ENCODE measurements at places on chromosomes 5 and 9.

DNA sequence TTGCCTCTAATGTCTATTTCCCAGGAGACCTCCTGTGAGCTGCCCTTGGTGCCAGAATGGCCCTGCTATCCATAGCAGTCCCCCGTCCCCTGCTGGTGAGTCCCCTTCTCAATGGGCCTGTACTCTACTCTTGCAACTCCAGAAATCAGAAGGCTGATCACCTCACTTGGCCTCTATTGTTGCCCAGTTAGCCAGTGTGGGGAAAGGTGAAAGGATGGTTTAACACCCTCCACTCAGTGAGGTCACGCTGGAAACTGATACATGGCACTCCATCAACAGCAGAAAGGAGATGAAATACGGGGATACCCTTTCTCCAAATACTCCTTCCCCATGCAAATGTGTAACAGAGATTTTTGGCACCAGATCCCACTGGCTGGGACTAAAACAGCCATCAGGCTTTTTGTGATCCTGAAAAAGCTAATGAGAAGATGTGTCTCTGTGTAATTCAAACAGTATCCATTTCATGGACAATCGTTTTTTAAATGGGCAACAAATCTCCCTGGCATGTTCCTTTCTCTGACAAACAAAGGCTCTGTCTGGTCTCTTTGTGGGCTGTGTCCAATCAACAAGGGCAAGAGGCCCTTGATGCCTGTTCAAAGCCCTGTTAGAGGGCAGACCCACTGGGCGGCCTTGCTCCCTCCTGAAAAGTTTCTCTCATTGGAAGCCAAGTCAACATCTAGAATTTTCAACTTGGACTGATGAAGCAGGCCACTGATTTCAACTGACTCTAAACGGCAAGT is 343.7 kb downstream of the SPOCK1 start:
- no peak for DNase-seq

- no peak for DNase-seq
Observed at GRCh38 chr9:99176527-99177013, 45.2 kb downstream of the ALG2 start.

DNA sequence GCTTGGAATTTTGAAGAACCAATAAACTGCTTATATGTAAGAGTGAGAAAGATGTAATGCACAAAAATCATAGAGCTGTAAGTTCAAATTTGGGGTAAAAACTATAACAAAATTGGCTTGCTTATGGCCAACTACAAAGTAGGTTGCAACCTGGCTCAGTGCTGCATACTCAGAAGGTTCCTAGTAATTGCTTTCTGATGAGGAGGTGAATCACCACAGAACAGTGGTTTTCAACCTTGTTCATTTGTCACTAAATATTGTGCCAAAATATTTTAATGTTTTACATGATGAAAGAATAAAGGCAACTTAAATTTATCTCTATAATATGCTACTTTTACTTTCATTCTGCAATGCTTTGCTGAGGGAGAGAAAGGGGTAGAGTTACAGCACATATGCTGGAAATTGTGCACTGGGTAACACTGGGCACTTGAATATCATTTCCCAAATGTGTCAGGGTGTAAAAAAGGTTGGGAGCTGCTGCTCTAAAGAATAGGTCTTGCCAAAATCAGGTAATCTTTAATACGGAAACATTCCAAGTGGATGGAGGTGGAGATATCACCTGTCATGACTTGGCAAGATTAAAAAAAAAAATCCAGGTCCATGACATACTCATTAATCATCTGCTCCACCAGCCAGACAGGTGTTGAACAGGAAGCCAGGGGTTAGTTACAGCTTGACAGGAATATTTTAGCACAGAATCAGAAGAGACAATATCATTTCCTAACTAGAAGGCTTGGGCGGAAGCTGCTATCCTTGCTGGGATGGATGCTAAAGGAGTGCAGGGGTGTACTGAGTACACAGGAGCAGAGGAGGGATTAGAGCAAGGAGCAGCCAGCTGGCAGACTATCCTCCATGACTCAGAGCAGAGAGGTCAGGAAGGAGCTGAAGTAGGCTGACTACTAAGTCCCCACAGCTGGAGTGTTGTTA is 34.6 kb upstream of the CCL21 start:
- no peak for DNase-seq

DNA sequence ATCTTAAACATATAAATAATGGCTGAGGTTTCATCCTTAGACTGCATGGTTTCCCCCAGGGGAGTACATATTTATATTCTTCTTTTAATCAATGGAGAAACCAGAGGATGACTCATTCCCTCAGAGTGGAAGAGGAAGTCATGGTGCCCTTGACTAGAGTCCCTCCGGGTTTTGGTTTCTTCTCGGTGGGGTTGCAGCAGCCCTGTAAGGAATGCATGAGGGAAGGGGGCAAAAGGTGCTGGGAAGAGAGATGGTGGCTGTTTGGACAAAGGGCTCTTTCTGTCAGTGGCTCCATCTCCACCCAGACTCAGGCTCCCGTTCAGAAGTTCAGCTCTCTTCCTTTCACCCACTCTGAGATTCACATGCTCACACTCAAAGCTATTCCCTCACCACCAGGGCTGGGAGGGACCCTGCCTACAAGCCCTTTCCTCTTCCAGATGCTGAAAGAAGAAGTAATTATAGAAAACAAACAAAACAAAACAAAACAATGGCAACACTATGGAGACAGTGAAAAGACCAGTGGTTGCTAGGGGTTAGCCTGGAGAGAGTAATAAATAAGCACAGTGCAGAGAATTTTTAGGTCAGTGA is 129.8 kb upstream of the IL12B start:
- no peak for DNase-seq

DNA sequence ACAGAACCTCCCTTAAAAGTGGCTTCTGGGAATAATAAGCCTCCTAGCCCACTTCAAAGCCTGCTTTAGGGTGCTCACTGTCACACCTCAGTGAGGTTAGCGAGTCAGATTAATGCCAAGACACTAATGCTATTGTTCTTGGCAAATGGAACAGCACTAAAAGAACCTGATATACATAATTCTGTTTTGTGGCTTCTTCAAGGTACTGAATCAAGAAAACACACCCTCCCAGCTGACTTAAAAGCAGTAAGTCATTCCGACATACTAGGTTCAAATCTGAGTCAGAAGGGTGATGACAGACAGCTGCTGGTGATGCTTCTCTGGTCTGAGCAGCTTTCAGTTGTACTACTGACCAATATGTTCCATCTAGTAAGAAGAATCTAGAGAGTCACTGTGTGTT is 121.6 kb downstream of the OXCT1 start:
- DNase-seq, result no peak

DNA sequence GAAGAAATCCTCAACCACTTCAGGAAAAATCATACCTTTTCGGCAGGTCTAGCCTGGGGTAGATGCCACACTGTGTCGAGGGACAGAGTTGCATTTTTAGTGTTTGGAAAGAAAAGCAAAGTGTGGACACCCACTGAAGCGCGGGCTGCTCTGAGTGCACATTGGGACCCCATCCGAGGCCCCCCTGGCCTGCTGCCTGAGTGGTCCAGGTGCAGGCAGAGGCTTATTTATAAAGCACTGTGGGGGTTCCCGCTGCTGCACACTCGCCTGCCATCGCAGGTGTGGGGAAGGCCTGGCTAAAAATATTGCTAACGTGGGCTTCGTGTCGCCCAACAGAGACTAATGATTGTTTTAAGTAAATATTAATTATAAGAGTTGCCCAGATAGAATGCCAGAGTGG is 119.4 kb downstream of the CRB2 start:
- DNase-seq, result no peak

DNA sequence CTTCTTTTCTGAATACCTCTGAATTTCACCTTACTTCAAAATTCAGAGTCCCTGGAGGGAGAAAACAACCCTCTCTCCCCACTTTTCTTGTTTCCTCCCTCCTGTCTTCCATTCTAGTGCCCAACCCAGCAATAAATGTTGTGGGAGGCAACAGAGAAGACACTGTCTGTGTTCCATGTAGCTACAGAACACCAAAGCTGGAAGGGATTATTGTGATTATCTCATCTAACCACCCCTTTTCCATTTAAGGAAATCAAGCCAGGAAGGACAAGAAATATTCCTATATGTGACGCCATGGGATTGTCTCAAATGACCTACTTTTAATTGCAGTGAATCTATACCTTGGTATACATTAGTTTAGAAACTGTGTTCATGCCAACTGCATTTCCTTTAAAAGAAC is 476.6 kb upstream of the TNC start:
- no peak for DNase-seq

GRCh38 chr5:43627028-43627427 is 24.0 kb downstream of the NNT start:
- DNase-seq, result no peak

DNA sequence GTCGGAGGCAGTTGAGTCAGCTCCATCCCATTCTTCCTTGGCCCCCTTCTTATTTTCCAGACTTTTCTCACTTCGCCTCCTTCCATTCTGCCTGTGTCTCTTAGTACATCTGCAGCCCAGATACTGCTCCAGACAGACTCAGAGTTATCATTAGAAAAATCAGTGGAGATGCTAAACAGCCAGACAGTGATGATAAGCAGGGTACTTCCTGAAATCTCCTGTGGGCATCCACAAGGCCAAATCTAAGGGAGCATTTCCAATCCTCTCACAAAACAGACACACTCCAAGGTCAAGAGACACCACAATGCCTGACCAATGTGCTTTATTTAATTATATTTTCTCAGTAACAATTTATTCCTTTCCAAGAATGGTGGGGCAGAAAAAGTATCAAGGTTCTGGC is 14.5 kb upstream of the RLN1 start:
- DNase-seq, result no peak

GRCh38 chr5:69099302-69099701 is 5.5 kb downstream of the SLC30A5 start:
- no peak for DNase-seq

GRCh38 chr5:96783326-96783725 is 24.4 kb downstream of the ERAP1 start:
- DNase-seq, result no peak

GRCh38 chr9:71769175-71770161 is 1.2 kb upstream of the CEMIP2 start:
- peak; percentile 78 for DNase-seq

DNA sequence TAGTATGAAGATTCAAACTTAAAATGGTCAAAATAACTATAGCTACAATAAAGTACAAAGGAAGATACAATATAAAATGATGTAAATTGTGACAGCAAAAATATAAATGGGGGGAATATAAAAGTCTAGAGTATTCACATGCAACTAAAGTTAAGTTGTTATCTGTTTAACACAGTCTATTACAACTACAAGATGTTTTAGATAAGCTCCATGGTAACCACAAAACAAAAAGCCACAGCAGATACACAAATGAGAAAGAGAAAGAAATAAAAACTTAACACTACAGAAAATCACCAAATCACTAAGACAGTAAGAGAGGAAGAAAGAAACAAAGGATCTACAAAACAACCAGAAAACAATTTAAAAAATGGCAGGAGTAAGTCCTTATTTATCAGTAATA is 17.0 kb upstream of the SH3TC2 start:
- no peak for DNase-seq

GRCh38 chr5:637581-638450 is 25.7 kb downstream of the CEP72 start:
- DNase-seq, result peak; percentile 3

DNA sequence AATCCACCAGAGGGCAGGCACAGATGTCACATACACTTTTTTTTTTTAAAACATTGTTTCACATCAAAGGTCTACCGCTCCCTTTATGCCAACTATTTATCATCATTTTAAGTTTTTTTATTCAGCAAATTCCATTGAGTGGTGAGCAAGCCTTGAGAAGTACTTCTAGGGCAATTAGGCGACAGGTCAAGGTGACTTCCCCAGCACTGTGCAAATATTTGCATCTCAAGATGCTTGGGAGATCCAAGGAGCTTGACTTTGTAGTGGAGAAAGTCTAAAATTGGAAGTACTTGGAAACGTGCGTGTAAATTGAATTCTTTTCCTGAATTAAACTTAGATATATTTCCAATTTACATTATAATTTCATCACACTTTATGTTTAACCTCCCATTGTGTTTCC is 211.1 kb downstream of the ICE1 start:
- no peak for DNase-seq

DNA sequence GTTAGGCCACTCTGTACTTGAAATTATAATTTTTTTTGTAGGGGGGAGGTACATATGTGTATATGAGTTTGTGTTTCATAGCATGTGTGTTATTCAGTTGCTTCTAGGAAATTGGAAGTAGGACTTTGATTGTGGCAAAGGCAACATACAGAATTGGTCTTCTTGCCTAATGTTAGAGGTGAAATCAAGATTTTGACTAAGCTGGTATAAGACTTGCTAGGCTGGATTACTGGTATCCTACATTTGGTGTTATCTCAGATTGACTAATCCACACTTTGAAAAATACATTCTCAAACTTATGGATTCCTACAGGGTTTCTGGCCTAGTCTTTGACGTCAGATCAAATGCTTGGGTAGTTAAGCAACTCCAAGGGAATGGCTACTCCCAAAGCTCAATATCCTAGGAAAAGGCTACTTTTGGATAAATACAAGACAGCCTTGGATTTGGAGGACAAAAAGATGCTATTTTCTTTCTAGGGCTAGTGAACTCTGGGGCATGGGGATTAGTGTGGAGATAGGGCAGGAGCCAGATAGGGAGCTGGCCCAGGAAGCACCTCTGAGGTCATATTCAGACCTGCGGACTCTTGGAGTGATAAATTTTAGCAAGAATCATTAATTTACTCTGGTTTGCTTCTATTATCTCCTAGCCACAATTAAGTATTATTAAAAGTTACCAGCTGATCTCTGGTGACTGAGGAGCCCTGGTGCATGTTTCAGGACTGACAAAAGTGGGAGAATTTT is 144.0 kb upstream of the RPS23 start:
- DNase-seq, result no peak

GRCh38 chr5:168867241-168867640 is 288.1 kb upstream of the PANK3 start:
- DNase-seq, result no peak

- no peak for DNase-seq
Observed at GRCh38 chr9:109449036-109449798, 48.9 kb downstream of the PTPN3 start.

DNA sequence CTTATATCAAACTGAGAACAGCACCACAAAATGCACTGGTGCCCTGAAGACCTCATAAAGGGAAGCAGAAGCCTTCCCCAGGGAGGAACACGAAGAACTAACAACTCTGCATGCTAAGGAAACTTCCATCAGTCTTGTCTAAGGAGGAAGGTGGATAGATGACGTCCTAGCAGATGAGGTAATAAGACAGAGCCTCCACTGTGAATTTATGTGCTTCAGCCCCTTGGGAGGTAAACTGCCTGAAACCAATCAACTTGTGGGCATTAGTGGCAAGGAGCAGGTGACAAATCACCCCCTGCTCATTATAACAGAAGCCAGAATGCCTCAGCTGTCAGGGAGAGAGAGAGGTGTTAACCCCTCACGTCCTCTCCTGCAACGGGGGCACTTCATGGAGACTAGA is 48.9 kb upstream of the SPIN1 start:
- DNase-seq, result no peak

GRCh38 chr9:97293207-97293721 is 14.2 kb upstream of the CCDC180 start:
- peak; percentile 81 for DNase-seq

- peak; percentile 75 for DNase-seq
Observed at GRCh38 chr9:111661802-111662521, 557 bp downstream of the GNG10 start.

Data from left hindlimb (tissue), 1 donor.